AG04449 (cell line): ENCODE measurements at places on chromosomes 1 and 21.

DNA sequence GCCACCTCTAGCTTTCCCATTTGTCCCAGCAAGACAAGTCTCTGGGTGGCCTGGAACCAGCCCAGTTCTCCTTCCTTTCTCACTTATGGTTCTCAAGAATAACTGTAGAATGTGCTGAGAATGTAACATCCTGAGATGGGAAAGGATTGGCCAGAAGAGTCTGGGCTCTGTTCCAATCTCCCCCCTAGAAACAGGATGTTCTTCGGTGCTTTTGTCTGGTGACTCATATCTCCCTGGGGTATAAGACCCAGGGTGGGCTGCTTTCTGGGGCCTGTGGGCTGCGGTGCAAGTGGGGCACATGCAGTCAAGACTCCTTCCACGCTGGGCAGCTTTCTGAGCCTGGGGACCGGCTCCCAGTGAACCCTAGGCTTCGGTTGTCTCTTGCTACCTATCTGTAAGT is 251.2 kb upstream of the POU3F1 start:
- no peak for DNase-seq

GRCh38 chr1:84827976-84828375 is 65.0 kb downstream of the LPAR3 start:
- DNase-seq, result no peak

DNA sequence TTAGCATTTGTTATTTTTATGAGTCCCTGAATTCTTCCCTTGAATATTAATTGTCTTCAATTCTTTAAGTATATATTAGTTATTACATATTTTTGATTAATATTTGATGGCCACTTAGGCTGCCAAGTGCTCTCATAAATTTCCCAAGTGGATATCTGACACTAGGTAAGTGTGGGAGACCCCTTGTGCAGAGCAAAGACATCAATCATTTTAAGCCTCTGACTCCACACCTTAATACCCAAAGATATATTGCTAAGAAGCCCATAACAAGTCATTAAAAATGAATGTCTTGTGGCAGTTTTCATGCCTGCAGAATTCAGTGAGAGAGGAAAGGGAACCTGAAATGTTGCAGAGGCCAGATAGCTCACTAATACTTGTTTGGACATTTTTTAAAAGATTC is 58.4 kb upstream of the PROX1 start:
- no peak for DNase-seq

- DNase-seq, result no peak
Observed at GRCh38 chr1:236156512-236157208, 14.3 kb downstream of the GPR137B start.

GRCh38 chr1:43872280-43872679 is 61.3 kb upstream of the ARTN start:
- no peak for DNase-seq

DNA sequence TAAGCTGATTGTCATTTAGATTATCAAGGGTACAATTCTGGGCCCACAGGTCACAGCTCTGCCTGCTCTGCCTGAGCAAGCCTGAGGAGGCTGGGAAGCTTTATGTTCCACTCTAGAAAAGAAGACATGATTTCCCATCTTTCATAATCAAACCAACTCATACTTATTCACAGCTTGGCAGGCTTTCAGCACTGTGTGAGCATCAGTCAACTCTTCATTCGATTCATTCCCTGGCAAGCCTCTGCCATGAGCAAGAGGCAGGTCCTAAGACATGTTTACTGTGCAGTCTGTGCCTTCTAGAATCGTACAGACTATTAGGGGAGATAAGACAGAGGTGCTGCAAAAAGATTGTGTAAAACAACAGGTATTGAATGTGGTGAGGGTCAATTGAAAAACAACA is 24.5 kb upstream of the KIRREL1 start:
- peak; percentile 79 for DNase-seq

GRCh38 chr1:27522432-27523336 is 32.7 kb upstream of the WASF2 start:
- no peak for DNase-seq

- DNase-seq, result no peak
Observed at GRCh38 chr1:160112357-160112756, 3.2 kb upstream of the ATP1A2 start.

- DNase-seq, result no peak
Observed at GRCh38 chr1:106879538-106879937, 176.9 kb upstream of the PRMT6 start.

DNA sequence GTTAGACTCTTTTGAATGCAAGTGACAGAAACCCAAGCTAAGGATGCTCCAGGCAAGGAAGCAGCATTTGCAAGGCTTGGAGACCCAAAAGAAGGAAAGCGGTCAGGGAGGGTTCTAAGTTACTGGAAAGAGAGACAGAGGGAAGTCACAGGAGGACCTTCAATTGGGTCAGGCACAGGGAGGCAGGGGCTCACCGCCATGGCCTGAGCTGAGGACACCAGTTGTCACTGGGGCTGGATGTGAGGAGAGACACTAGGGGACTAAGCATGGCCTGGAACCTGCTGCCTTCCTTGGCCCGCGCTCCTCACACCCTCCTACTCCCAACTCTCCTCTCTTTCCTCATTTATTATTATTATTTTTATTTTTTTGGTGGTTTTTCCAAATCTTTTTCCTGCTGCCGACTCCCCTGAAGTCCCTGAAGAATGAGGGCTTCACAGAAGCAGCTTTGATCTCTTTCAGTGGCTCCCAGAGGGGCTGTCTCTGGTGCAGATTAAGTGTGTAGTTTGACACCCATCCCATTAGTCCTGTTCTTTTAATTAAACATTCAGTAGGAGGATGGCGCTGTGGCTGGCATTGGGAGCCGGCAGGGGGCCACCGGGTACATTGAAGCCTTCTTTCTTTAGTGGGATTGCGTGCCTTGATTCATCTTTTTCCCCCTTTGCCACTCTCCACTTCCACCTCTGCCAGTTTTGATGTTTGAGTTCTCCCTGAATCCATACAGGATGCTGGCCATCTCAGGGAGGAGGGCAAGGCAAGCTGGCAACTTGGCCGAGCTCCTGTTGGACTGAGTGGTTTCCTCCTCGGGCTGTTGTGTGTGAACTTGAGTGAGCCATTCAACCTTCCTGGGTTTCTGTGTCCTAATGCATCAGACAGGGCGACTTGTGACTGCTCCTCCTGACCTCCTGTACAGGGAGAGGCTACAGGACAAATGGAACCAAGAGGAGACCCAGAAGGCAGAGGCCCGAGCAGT is 59.3 kb downstream of the MDM4 start:
- DNase-seq, result no peak

DNA sequence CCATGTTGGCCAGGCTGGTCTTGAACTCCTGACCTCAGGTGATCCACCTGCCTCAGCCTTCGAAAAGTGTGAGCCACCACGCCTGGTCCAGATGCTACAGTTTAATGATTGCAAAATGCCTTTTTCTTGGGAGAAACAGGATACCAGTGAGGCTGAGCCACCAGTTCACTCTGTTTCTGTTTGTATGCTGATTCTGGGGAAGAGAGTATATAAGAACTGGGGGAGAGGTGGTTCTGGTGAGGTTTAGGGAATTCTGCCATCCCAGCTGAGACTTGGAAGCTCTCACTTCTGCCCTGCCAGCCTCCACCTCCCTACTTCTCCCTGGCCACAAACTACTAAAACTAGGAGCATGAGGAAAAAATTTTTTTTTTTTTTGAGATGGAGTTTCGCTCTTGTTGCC is 8.1 kb upstream of the PMF1 start:
- no peak for DNase-seq

DNA sequence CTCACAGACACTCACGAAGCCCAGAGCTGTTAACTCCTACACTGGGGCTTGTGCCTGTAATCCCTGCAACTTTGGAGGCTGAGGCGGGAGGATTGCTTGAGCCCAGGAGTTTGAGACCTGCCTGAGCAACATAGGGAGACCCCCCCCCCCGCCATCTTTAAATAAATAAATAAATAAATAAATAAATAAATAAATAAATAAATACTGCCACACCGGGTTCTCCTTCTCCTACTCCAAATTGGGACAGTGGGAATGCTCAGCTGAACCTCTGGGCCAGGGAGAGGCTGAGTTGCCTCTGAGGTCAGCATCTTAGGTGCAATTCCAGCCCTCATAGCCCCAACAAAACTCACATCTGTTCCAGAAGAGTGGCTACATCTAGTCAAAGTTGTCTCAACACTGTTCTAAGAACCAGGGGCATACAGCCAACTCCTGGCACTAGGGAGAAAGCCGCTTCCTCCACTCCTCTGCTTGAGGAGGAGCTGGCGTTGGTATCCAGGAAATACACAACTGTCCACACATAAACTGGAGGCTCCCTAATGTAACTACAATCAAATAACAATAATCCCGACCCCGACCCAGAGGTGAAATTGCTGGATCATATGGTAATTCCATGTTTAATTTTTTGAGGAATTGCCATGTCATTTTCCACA is 27.0 kb downstream of the C1orf216 start:
- DNase-seq, result no peak

GRCh38 chr1:152111515-152111968 is 3.7 kb downstream of the TCHH start:
- no peak for DNase-seq

DNA sequence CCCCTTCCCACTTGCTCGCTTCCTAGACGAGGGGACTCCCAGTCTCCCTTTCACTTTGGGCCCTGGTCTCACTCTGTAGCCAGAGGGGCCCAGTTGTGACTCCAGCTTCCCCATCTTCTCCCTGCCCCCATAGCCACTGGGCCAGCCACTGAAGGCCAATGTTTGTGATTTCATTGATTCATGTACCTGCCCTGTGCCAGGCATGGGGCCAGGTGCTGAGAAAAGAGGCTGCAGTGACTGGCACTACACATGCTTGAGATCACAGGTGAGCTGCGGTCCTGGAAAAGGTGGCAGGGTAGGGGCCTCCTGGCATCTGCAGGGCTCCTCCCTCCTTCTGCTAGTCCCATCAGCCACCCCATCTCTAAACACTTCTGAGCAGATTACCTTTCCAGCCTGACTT is 345.3 kb upstream of the VAMP3 start:
- no peak for DNase-seq

DNA sequence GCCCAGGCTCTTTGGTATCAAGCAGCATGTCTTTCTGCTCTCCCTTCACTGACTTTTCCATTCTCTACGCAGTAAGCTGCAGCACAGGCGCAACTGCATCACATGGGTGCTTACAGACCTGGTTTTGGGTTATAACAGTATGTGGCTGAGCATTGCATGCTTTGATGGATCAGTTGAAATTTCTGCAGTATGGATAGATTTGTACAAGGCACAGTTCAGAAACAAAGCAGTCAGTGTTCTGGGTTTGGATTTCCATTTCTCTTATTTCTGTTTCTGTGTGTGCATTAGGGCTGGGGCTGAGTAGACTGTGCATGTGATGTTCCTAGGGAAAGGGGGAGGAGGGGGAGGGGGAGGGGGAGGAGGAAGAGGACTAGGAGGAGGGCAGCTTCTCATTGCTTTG is 4.5 kb downstream of the FAM163A start:
- DNase-seq, result no peak

DNA sequence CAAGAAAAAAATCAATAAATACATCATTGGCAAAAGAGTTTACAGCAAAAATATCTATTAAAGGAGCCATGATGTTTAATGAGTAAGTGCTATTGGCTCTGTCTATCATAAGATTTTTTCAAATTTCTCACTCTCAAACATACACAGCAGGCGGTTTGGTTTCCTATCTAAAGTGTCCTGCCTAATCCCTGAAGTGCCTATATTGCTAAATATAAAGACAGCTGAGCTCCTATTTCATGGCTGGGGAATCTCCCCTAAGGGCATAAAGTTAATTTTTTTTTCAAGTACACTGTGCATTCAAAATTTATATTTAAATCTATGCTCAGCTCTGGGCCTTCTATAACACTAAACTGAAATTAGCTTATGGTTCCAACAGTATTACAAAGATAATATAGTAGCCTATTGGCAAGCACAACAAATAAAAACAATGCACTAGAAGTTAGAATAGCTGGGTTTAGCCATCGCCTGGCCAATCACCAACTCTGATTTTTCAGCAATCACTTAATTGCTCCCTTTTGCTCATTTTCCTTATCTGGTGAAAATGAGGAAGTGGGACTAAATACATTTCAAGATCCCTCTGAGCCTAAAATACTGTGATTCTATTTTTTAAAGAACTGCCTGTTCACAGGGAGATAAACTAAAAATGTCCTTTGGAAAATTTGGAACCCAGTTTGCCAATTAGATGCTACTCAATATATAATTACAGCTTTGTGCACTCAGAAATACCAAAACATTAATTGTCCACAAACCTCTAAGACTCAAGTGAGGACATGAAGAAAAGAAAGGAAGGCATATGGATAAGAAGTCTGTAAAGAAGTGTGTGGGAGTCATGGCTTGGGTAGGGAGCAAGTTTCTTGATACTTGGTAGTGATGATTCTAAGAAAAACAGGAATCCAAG is 62.5 kb downstream of the WDR64 start:
- no peak for DNase-seq

DNA sequence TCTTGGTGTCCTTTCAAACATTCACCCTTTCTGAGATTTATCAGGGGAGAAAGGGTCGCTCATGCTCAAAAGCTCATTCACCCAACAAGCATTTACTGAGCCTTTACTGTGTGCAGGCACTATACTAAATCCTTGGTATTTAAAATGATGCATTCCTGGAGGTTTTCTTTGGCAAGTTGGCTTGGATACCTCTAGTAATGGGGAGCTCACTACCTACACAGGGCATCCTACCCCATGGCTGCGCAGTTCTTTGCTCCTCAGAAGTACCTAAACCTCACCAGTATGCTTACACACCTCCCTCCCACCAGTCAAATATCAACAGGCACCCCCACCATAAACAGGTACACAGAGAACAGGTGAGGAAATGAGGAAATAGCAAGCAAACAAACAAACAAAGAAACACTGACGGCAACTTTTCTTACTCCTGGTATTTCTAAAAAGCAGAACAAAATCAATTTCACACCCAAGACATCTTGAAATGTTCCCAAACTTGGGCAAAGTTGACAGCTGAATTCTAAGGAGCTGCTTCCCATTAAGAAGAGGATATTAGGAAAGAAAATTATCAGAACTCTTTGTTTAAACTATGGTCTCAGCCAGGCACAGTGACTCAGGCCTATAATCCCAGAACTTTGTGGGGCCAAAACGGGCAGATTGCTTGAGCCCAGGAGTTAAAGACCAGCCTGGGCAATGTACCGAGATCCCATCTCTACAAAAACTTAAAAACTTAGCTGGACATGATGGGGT is 104.8 kb downstream of the PSMG1 start:
- DNase-seq, result no peak

GRCh38 chr21:38322311-38322950 is 65.6 kb downstream of the KCNJ15 start:
- peak; percentile 10 for DNase-seq

- no peak for DNase-seq
Observed at GRCh38 chr1:190563230-190563629, 85.6 kb upstream of the BRINP3 start.

- DNase-seq, result no peak
Observed at GRCh38 chr1:7553042-7553690, 217.9 kb upstream of the VAMP3 start.

- no peak for DNase-seq
Observed at GRCh38 chr1:207815466-207815865, 63.6 kb downstream of the CD46 start.

DNA sequence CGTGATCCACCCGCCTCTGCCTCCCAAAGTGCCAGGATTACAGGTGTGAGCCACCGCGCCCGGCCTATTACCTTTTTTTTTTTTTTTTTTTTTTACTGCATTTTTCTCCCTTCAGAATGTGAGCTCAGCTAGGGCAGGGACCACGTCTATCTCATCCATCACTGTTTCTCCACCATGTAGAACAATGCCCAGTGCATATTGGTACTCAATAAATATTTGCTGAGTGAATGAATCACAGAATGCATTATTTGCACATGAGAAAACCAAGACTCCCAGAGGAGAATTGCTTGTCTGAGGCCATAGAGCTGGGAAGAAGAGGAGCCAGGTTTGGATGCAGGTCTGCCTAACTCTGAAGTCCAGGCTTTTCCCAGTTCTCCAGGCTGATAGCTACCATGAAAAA is 8.2 kb upstream of the SLC9A1 start:
- DNase-seq, result no peak

- DNase-seq, result no peak
Observed at GRCh38 chr1:74731399-74732052, 1.3 kb downstream of the CRYZ start.
